Activated CD8-positive, alpha-beta T cell treated with anti-CD3 and anti-CD28 coated beads for 36 hours (primary cell): ENCODE measurements at places on chromosomes 1 and 21. TPM values are rescaled to one million over a fixed set of nuclear protein-coding genes. Genes with fewer than 3 reads are reported as not detected.

SMCP gene
- not detected for total RNA-seq

SMPDL3B gene
- total RNA-seq, result 0.38 TPM

ZNF697 gene
- 0.20 TPM for total RNA-seq

ARHGEF16 gene
- total RNA-seq, result not detected

FAM131C gene
- 0.70 TPM for total RNA-seq

OR11L1 gene
- total RNA-seq, result not detected

PLA2G2C gene
- 0.59 TPM for total RNA-seq

FAM177B gene
- not detected for total RNA-seq

THEMIS2 gene
- total RNA-seq, result 13.8 TPM
